ENCODE measurements at places on chromosomes 5 and 9. TPM values are rescaled to one million over a fixed set of nuclear protein-coding genes. Genes with fewer than 3 reads are reported as not detected.
A peak's percentile ranks its signal among the peaks of the same experiment; 100 is the strongest.

AMBP gene
- total RNA-seq = not detected

DNA sequence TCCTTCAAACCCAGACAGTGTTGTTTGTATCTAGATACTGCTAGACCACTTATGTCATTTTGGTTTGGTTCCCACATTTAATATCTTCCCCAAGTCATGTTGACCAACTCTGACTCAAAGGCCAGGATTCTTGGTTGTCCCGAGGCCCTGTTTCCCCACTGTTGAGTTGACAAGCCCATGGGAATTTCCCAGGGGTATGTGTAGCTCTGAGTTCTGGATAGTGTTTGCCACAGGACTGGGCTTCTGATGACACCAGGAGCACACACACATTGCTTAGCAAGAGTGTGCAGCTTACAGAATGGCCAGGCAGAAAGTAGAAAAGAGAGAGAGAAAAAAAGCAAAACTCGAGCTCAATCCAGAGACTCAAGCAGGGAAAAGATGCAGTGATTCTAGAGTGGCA, 214.4 kb downstream of the NXNL2 start:
- no peaks in the 10 kb centered on the region for H3K4me1 ChIP-seq
- H3K36me3 ChIP-seq = no peaks in the 10 kb centered on the region
- peak; percentile 37 for DNase-seq
- peaks cover 2% of the 10 kb centered on the region for H3K27me3 ChIP-seq
- no peak overlapping the region for H3K27ac ChIP-seq
- no peak overlapping the region for H3K4me3 ChIP-seq

- H3K27me3 ChIP-seq = peaks cover under 1% of the 10 kb centered on the region
- DNase-seq = no peak
- no peaks in the 10 kb centered on the region for H3K36me3 ChIP-seq
- H3K27ac ChIP-seq = no peak overlapping the region
- H3K4me3 ChIP-seq = no peak overlapping the region
Measured at GRCh38 chr5:171499611-171500010, 80.2 kb downstream of the FGF18 start.

DNA sequence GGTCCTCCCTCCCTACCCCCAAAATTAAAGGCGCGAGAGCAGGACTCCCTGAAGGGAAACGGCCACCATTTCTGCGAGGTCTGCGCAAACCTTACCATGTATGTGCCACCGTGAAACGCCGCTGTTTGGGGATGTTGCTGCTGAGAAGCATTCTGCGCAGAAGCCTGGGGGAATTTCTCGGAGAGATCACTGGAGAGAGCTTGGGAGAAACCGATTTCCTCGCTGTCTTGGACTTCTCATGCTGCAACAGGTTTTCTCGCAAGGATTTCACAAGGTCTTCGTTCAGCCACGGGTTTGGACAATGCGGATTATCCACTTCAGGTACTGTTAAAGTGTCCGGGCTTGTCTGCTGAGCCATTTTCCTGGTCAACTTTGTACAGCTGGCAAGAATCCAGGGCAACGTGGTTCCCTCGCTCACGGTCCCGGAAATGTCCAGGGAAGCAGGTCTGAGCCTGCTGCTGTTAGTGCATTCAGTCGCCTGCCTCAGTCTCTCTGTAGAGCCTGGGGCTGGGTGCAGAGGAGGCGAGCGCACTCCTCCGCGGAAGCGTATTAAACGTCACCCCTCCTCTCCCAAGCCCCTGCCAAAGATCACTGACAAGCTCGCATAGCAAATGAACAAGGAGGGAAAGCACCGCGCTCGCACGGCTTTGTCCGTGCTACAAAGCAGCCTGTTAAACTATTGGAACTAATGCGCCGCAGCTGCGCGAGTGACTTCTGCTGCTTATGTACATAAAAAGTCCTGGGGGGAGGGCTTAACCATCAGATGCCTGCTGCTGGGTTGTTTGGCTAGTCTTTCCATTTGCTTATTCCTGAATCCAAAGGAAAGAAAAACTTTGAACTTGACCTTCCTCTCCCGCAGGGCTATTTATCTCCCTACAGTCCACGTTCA, 125.1 kb downstream of the PDE4D start:
- H3K4me3 ChIP-seq = peak overlapping the region; percentile 80
- peak overlapping the region; percentile 75 for H3K27ac ChIP-seq
- DNase-seq = peak; percentile 73
- H3K27me3 ChIP-seq = peaks cover 42% of the 10 kb centered on the region

DNA sequence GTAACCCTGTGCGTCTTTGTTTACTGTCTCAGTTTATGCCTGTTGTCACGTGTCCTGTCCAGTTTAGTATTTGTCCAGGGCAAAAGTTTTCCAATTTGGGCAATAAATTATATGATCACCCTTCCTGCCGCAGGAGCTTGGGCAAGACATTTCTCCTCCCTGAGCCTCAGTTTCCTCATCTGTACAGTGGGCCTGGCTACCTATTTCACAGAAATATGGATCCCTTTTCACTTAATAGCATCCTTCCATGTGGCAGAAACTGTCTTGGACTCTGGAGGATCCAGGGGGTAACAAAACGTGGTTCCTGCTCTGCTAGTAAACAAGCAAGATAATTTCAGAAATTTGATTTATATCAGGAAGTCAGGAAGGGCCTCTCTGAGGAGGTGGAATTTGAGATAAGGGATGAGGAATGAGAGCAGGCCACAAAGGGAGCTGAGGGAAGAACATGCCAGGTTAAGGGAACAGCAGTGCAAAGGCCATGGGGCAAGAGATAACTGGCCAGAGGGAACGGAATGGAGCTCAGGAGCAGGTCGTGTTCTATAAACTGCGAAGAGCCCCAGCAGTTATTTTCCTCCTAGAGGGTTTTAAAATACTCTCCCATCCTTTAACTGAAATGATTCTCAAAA, 15.1 kb upstream of the PPARGC1B start:
- no peak for DNase-seq
- H3K27me3 ChIP-seq = peaks cover 19% of the 10 kb centered on the region
- H3K4me1 ChIP-seq = no peaks in the 10 kb centered on the region
- H3K4me3 ChIP-seq = no peak overlapping the region
- no peak overlapping the region for H3K27ac ChIP-seq
- H3K36me3 ChIP-seq = no peaks in the 10 kb centered on the region

GRCh38 chr5:158953929-158954534, 145.7 kb downstream of the EBF1 start:
- DNase-seq = no peak
- H3K27ac ChIP-seq = no peak overlapping the region
- peaks cover 9% of the 10 kb centered on the region for H3K4me1 ChIP-seq

All from activated CD4-positive, alpha-beta T cell treated with anti-CD3 and anti-CD28 coated beads, Interleukin-2, amount 10 ng/mL, durations not matched to agents 24 days and 14 days (primary cell).